NCI-H1417 treated with DMSO at 0.1 percent for 48 hours (cell line): ENCODE measurements at places on chromosomes 6 and 20.

- DNase-seq = no peak
These were observed 93.3 kb downstream of the YTHDF1 start for GRCh38 chr20:63122626-63123025.

- DNase-seq = no peak
These were observed 106.1 kb downstream of the TNFAIP3 start for GRCh38 chr6:137973201-137973600.

- DNase-seq = no peak
These were observed 163.6 kb downstream of the SLC16A10 start for GRCh38 chr6:111250791-111251354.

DNA sequence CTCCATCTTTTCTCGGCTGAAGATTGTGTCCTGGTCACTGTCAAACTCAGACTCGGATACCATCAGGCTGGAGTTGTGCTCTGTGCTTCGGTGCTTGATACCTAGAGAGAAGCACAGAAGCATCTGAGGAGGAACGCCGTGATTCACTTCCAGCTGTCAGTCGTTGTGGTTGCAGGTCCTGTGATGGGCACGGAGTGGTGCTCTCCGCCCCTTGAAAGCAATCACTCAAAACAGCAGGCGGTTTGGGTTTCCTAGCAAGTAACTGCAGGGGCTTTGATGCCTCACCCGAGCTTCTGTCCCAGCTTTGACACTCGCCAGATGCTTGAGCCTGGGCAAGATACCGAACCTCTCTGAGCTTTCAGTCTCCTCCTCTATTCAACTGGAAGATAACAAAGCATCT lies 52.5 kb downstream of the ALDH5A1 start:
- no peak for DNase-seq
